ENCODE measurements at places on chromosomes 16 and 17. TPM values are rescaled to one million over a fixed set of nuclear protein-coding genes. Genes with fewer than 3 reads are reported as not detected.

The EMP2 gene
- total RNA-seq, result not detected

The SLC16A6 gene
- 5.9 TPM for total RNA-seq

The HASPIN gene
- total RNA-seq, result 24.6 TPM

The C17orf78 gene
- total RNA-seq, result not detected

The KRTAP2-3 gene
- not detected for total RNA-seq

The KAT7 gene
- 67.2 TPM for total RNA-seq

The PTGES3L gene
- total RNA-seq, result 1.8 TPM

The GLTPD2 gene
- total RNA-seq, result not detected

The KRTAP4-3 gene
- total RNA-seq, result not detected

The SHPK gene
- 12.3 TPM for total RNA-seq

The LSM12 gene
- 103 TPM for total RNA-seq

The CES4A gene
- 3.5 TPM for total RNA-seq

The TPPP3 gene
- total RNA-seq, result not detected

The NXN gene
- 0.48 TPM for total RNA-seq

The NHLRC4 gene
- total RNA-seq, result 0.54 TPM

The NOD2 gene
- 1.2 TPM for total RNA-seq

The P3H4 gene
- 1.8 TPM for total RNA-seq

Data from activated naive CD8-positive, alpha-beta T cell treated with anti-CD3 and anti-CD28 coated beads for 36 hours (primary cell).